Activated naive CD4-positive, alpha-beta T cell treated with anti-CD3 and anti-CD28 coated beads, Interleukin-2, amount 10 ng/mL, durations not matched to agents 7 days and 5 days (primary cell): ENCODE measurements at places on chromosomes 6 and 20.

DNA sequence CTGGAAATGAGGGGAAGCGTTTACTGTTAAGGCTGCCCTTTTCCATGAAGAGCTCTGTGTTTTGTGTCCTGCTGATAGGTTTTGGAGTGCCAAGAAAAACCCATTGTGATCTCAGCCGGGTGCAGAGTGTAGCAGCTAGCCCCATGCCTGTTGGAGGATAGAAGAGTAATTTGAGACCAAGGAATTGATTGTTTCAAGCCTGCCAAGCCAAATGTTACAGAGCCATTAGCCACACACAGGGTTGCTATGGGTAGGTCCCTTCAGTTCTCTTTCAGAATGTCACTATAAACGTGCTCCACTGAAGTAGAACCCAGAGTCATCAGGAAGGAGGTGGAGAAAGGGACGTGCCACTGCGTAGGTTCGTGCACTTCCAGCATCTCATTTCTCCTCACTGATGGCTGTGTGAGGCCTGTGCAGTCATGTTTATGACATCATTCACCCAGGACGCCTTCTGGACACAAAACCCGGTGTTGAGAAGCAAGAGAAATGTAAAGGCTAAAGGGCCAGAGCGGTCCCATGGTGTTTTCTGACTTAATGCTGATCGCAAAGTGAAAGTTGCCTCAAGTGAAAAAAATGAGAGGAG lies 6.6 kb downstream of the GMPR start:
- no peaks in the 10 kb centered on the region for H3K36me3 ChIP-seq
- H3K27ac ChIP-seq, result no peak overlapping the region
- peaks cover 34% of the 10 kb centered on the region for H3K27me3 ChIP-seq

DNA sequence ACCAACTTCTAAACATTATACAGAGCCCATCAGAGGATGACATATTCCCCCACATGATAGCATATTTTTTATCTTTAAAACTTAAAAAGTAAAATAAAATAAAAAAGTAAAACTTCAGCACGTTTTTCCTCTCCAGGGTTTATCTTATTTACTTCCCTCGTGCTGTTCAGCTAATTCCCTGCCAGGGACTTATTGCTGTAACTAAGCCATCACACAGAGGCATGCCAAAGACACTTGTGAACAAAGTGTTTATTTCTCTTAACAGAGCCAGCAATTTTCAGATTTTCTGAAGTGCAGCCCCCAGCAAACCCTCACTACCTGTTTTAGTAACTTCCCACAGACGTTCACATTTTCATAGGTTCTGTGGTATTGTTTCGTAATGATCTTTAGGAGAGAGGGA lies 293.8 kb downstream of the ZNF217 start:
- H3K4me1 ChIP-seq, result no peaks in the 10 kb centered on the region
- H3K4me3 ChIP-seq, result no peak overlapping the region
- DNase-seq, result no peak
- H3K36me3 ChIP-seq, result no peaks in the 10 kb centered on the region
- no peak overlapping the region for H3K27ac ChIP-seq

- H3K36me3 ChIP-seq, result no peaks in the 10 kb centered on the region
- no peak for DNase-seq
- no peaks in the 10 kb centered on the region for H3K4me1 ChIP-seq
- peaks cover 13% of the 10 kb centered on the region for H3K27me3 ChIP-seq
- no peak overlapping the region for H3K4me3 ChIP-seq
- H3K27ac ChIP-seq, result no peak overlapping the region
These were observed 168.5 kb upstream of the ATXN1 start for GRCh38 chr6:16929809-16930208.

- H3K27me3 ChIP-seq, result no peaks in the 10 kb centered on the region
- H3K27ac ChIP-seq, result no peak overlapping the region
- H3K4me3 ChIP-seq, result no peak overlapping the region
- DNase-seq, result no peak
These were observed 186.9 kb upstream of the GMDS start for GRCh38 chr6:2432292-2432691.

DNA sequence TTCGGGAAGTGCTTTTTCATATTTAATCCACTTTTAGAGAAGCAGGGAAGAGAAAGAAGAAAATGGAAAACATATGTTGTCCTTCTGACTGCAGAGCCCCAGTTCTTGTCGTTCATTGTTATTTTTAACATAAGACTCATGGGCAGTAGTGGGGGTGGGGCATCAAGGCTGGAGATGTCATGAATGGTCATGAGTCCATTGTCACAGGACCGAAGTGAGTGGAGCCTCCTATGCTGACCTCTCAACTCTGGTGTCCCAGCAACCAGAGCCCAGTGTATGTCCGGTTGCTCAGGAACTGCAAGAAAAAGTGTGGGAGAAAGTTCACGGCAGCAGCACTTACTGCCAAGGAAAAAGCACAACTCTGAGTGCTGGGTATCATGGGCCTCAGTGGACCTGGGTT lies 108.6 kb downstream of the BANF2 start:
- H3K4me3 ChIP-seq, result no peak overlapping the region
- DNase-seq, result no peak
- no peaks in the 10 kb centered on the region for H3K36me3 ChIP-seq
- H3K27ac ChIP-seq, result no peak overlapping the region
- no peaks in the 10 kb centered on the region for H3K4me1 ChIP-seq

GRCh38 chr6:106187424-106187982 lies 101.4 kb downstream of the PRDM1 start:
- no peak overlapping the region for H3K4me3 ChIP-seq
- H3K27ac ChIP-seq, result peak overlapping the region; percentile 47
- H3K36me3 ChIP-seq, result peaks cover 38% of the 10 kb centered on the region

DNA sequence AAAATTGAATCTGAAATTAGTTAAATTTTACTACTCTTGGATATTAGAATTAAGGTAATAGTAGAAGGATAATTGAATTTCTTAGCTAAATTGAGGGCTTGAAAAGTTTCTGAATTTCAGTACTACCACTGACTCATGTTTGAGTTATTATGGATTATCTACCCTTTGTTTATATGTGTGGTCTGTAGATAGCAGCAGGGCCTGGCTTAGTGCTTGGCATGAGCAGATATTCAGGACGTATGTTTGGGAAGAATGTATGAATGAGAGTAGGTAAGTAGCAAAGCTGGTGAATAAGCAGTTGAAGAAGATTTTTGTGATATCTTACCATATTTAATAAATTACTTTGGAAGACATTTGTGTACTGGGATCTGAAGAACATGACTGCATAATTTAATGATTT lies 152.7 kb downstream of the MACROD2 start:
- no peaks in the 10 kb centered on the region for H3K36me3 ChIP-seq
- H3K27me3 ChIP-seq, result no peaks in the 10 kb centered on the region
- no peak for DNase-seq
- no peaks in the 10 kb centered on the region for H3K4me1 ChIP-seq
- H3K27ac ChIP-seq, result no peak overlapping the region

- H3K4me1 ChIP-seq, result no peaks in the 10 kb centered on the region
- H3K36me3 ChIP-seq, result no peaks in the 10 kb centered on the region
- no peak overlapping the region for H3K4me3 ChIP-seq
These were observed 28.1 kb downstream of the TUBB2B start for GRCh38 chr6:3199382-3199781.

DNA sequence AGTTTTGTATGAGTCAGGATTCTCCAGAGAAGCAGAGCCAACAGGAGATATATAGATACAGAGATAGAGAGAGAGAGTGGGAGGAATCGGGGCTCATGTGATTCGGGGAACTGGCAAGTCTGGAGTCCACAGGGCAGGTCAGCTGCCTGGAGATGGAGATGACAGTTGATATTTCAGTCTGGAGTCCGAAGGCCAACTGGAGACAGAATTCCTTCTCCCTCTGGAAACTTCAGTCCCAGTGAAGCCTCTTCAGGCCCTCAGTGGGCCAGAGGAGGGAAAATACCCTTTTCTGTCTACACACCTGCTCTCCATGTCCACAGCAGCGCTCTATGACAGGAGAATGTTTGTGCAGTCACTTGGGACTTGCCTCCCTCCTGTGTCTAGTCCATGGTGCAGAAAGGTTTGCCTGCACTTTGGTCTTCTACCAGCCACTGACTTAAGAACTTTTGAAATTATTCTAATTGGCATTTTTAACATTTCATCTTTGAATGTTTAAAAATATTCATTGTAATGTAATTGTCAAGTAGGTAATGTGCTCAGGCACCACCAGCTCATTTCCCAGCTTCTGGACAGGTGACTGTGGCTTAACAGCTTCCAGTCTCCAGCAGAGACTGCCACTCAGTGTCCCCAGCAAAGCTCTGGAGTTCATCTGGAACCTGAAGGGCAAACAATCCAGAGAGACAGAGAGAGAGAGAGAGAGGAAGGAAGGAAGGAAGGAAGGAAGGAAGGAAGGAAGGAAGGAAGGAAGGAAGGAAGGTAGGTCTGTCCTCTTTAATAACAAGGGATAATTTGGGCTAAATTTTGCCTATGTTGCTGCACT lies 43.8 kb upstream of the AFDN start:
- no peaks in the 10 kb centered on the region for H3K36me3 ChIP-seq
- H3K27me3 ChIP-seq, result peaks cover 21% of the 10 kb centered on the region
- H3K27ac ChIP-seq, result no peak overlapping the region
- DNase-seq, result no peak
- H3K4me3 ChIP-seq, result no peak overlapping the region

GRCh38 chr6:22237526-22237925 lies 59.3 kb downstream of the PRL start:
- H3K27me3 ChIP-seq, result no peaks in the 10 kb centered on the region
- no peak overlapping the region for H3K4me3 ChIP-seq
- no peaks in the 10 kb centered on the region for H3K36me3 ChIP-seq

GRCh38 chr6:112145080-112145573 lies 57.7 kb downstream of the FAM229B start:
- H3K4me1 ChIP-seq, result no peaks in the 10 kb centered on the region
- no peak overlapping the region for H3K27ac ChIP-seq
- peaks cover 4% of the 10 kb centered on the region for H3K27me3 ChIP-seq
- H3K36me3 ChIP-seq, result no peaks in the 10 kb centered on the region

- no peak overlapping the region for H3K4me3 ChIP-seq
- H3K27ac ChIP-seq, result no peak overlapping the region
- DNase-seq, result no peak
- no peaks in the 10 kb centered on the region for H3K36me3 ChIP-seq
- H3K4me1 ChIP-seq, result peaks cover 10% of the 10 kb centered on the region
- peaks cover 33% of the 10 kb centered on the region for H3K27me3 ChIP-seq
These were observed 70.3 kb upstream of the HEY2 start for GRCh38 chr6:125679128-125679527.

DNA sequence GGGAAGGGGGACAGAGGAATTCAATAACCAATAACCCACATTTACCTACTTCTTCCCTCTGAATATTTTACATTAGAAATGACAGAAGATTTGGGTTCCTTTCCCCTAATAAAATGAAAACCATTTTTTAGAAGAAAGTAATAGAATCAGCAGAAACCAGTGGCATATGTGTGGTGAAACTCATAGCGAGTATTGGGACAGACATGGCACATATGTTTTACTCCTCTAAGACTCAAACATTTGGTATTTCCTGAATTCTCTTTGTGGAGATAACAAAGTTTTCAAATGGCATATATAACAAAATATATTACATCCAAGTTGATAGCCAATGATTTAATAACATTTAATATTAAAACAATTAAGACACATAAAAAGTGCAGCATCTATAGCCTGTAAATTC lies 12.9 kb upstream of the BEND3 start:
- H3K27ac ChIP-seq, result no peak overlapping the region
- H3K36me3 ChIP-seq, result no peaks in the 10 kb centered on the region
- no peak for DNase-seq
- H3K27me3 ChIP-seq, result peaks cover 13% of the 10 kb centered on the region
- H3K4me3 ChIP-seq, result no peak overlapping the region

GRCh38 chr6:166411271-166411670 lies 28.5 kb upstream of the MPC1 start:
- H3K4me1 ChIP-seq, result peaks cover 62% of the 10 kb centered on the region
- H3K4me3 ChIP-seq, result peak overlapping the region; percentile 59
- H3K27ac ChIP-seq, result peak overlapping the region; percentile 91
- peaks cover 10% of the 10 kb centered on the region for H3K36me3 ChIP-seq

DNA sequence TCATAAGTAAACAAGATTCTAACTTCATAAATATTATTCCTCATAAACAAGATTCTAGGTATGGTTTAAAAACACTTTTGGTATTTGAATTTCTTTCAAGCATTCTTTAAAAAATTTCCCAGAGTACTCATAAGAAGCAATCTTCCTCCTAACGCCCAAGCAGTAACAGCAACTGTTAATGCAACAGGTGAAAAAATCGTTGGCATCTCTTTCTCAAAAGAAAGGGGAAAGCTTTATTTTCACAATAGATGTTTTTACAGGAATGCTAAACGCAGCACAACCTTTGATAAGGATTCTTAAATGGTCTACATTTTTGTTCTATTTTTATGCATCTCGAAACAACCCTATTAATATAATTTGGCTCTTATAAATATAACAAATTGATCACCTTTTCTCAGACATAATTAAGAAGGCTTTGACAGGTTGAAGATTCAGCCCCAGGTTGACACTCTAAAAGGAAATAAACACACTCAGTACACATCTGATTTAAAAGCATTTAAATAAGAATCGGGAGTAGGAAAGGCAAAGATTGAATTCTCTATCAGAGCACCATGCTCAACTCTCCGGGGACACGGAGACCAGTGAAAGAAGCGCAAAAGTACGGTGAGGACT lies 634 bp downstream of the AHI1 start:
- H3K27me3 ChIP-seq, result no peaks in the 10 kb centered on the region
- peaks cover 16% of the 10 kb centered on the region for H3K4me1 ChIP-seq
- H3K27ac ChIP-seq, result no peak overlapping the region
- H3K36me3 ChIP-seq, result peaks cover 7% of the 10 kb centered on the region

DNA sequence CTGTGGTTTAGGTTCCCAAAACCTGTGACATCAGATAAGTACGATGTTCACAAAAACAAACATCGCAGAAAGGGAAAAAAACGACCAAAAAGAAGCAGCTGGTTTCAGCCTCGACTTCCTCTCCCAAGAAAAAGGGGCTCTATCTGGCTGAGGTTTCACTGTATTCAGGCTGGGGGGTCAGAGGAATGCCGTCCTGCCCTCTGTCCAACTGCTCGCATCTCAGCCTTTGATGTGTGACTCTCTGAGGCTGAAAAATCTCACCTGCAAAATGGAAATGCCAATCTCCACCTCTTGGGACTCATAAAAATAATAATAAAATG lies 123.6 kb upstream of the PTPN1 start:
- peak overlapping the region; percentile 87 for H3K27ac ChIP-seq
- no peaks in the 10 kb centered on the region for H3K36me3 ChIP-seq
- DNase-seq, result peak; percentile 34
- peak overlapping the region; percentile 39 for H3K4me3 ChIP-seq

DNA sequence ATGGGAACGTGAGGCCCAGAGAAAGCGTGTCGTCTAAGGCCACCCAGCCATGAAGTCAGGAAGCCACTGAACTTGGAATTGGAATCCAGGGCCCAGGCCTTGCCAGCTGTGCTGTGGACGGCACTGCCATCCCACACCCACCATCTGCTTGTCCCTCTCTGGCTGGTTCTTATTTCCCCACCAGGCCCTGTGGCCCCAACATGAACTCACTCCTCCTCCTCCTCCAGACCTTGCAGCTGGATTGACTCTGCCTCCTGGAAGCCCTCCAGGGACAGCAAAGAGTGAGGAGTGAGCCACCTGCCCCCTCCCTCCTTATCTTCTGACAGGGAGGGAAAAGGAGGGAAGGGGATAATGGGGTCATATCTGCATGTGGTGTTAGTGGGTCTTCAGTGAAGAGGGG lies 16.0 kb upstream of the IP6K3 start:
- no peaks in the 10 kb centered on the region for H3K36me3 ChIP-seq
- peaks cover 51% of the 10 kb centered on the region for H3K27me3 ChIP-seq
- H3K4me3 ChIP-seq, result no peak overlapping the region
- H3K27ac ChIP-seq, result no peak overlapping the region

- H3K4me3 ChIP-seq, result no peak overlapping the region
- H3K27me3 ChIP-seq, result no peaks in the 10 kb centered on the region
- peaks cover 5% of the 10 kb centered on the region for H3K4me1 ChIP-seq
These were observed 230.7 kb upstream of the THEMIS start for GRCh38 chr6:128131566-128131965.
